ENCODE measurements at places on chromosomes 5 and 9. TPM values are rescaled to one million over a fixed set of nuclear protein-coding genes. Genes with fewer than 3 reads are reported as not detected.
A peak's percentile ranks its signal among the peaks of the same experiment; 100 is the strongest.

GRCh38 chr5:66959653-66960052 is 236.9 kb downstream of the CD180 start:
- DNase-seq = no peak

GRCh38 chr9:97365634-97366033 is 46.3 kb upstream of the TDRD7 start:
- no peak for DNase-seq

DNA sequence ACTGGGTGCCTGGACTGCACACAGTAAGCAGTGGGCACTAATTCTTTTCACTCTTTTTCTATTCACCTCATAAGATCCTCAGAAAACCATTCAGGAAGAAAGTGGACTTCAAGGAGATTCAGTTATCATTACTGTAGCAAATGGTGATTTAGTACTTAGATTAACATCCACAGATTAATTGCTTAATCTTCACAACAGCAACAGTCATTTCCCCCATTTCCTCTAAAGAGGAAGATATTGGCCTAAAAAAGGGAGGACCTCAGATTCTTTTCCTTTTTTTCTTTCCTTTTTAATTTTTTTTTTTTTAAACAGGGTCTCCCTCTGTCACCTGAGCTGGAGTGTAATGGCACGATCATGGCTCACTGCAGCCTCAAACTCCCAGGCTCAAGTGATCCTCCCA is 64.4 kb downstream of the AUH start:
- no peak for DNase-seq

GRCh38 chr5:69374911-69375446 is 5.4 kb downstream of the RAD17 start:
- no peak for DNase-seq

- DNase-seq = no peak
Observed at GRCh38 chr5:68315679-68316271, 100.2 kb downstream of the PIK3R1 start.

- DNase-seq = no peak
Observed at GRCh38 chr9:121325387-121325786, 44.7 kb downstream of the STOM start.

GRCh38 chr9:81411961-81412360 is 277.4 kb downstream of the TLE1 start:
- no peak for DNase-seq

GRCh38 chr5:176432707-176433106 is 15.5 kb upstream of the FAF2 start:
- no peak for DNase-seq

GRCh38 chr5:139997276-139997675 is 45.8 kb downstream of the NRG2 start:
- DNase-seq = no peak

GRCh38 chr9:133166392-133166791 is 2.7 kb upstream of the GBGT1 start:
- no peak for DNase-seq

DNA sequence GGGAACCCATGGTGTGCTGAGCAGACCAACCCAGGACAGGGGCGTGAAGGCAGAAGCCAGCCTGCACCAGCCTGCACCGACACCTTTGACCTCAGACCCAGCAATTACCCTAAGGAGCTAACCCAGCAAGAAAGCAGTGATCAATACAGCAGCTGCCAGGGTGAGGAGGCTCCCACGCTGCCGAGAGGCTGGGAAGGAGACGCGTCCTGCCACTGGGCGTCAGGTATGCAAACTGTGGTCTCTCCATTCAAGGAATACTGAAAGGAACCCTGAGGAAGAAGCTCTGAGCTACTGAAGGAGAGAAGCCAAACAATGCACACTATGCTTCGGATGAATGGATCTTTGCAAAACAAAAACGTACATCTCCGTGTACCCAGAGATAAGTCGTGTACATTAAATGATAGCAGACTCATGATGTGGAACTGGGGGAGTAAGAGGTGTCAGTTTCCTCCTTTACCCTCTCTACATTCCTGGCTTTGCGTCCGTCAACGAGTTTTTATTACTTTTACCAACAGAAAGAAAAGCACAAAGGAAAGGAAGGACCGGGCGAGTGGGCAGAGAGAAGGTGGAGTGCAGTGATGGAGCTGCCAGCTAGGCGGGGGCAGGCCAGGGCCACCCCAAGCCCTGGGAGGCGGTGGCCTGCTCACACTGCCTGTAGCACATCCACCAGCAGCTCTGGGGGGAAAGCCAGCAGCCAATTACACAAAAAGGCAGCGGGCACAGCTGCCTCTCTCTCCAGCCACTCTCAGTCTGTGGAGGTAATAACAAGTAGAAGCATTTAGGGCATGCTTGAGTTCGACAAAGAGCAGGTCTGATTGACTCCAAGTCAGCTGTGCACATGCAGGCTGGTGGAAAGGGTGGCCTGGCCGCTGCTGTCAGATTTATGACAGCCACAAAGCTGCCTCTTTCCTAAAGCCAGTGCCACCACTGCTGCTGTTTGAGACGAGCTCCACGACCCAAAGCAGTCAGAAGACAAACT is 29.3 kb downstream of the RASGEF1C start:
- no peak for DNase-seq

GRCh38 chr9:98180996-98181395 is 11.4 kb downstream of the CORO2A start:
- DNase-seq = no peak

GRCh38 chr9:86494644-86495111 is 140.5 kb upstream of the TUT7 start:
- no peak for DNase-seq

DNA sequence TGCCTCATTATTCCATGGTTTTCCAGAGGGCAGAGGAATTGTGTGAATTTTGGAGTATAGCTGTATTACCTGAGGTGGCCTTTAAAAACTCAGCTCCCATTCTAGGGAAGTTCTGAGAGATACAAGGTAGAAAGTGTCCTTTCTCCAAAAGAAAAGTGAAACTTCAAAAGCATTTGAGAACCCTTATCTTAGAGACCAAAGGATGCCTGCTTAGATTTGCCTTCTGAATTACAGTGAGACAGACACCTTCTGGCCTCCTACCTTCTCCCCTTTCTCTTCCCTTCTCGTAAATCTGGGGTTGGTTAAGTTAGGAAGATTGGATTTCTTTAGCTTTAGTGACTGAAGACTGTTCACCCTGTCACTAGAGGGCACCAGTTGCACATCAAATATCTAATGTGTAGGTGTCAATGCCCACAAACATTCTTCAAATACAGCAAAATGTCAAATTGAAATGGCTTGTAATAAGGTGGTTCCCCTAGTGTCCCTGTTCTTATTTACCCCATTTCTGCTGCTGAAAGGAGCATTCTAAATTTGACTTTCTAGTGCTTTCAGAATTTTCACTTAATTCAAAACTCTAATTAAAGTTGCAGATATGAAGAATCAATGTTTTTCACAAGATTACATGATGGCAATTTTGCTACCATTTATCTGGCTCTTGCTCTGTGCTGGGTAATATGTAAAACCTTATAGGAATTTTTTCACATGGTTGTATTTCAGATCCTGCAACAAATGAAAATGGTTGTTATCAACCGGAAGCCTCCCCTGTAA is 46.7 kb downstream of the PRRC1 start:
- DNase-seq = peak; percentile 21

GRCh38 chr5:163221581-163221980 is 215.8 kb upstream of the CCNG1 start:
- DNase-seq = no peak

DNA sequence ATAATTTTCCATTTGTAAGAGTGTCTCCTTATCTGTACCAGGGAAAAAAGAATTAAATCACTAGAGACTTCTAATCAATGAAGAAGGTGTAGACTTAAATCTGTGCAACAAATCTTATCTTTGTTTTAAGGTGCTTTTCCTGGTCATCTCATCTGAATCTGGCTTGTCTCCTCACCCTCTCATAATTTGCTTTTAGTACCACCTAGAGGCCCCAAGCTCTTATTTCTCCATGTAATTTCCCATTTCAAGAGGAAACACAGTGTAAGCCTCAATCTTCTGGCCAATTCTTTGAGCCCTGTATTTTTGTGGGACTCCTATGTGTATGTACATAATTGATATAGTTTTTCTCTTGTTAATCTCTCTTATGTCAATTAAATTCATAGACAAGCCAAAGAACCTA is 1975.3 kb upstream of the CDH6 start:
- no peak for DNase-seq

GRCh38 chr9:117869287-117869686 is 165.1 kb downstream of the TLR4 start:
- no peak for DNase-seq

DNA sequence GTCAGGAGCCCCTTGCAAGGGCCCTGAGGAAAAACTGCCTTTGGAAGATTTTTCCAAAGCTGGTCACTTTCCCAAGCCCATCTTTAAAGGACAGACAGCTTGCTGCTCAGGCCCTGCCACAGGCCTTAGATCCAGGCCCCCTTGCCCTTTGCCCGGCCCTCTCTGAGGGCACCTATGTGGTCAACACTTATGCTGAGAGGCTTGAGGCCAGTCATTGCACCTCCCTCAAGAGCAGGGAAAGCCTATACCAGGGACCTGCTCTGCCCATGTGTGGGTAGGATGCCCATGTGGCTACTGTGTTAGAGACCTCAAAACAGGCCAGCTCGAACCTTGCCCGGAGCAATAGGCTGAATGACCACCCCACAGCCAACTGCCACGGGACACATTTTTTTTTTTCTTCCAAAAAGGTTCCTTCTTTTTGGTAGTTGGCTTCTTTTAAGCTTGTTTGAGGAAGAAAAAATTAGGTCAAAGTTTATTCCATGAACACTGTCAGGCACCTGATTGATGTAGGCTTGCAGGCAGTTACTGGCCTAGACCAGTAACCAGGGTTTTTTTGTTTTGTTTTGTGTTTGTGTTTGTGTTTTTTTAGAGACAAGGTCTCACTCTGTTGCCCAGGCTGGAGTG is 3.8 kb downstream of the TCF7 start:
- no peak for DNase-seq

- DNase-seq = no peak
Observed at GRCh38 chr9:133608889-133609288, 300 bp downstream of the FAM163B start.

GRCh38 chr5:151580239-151580638 is 10.9 kb downstream of the FAT2 start:
- no peak for DNase-seq

DNA sequence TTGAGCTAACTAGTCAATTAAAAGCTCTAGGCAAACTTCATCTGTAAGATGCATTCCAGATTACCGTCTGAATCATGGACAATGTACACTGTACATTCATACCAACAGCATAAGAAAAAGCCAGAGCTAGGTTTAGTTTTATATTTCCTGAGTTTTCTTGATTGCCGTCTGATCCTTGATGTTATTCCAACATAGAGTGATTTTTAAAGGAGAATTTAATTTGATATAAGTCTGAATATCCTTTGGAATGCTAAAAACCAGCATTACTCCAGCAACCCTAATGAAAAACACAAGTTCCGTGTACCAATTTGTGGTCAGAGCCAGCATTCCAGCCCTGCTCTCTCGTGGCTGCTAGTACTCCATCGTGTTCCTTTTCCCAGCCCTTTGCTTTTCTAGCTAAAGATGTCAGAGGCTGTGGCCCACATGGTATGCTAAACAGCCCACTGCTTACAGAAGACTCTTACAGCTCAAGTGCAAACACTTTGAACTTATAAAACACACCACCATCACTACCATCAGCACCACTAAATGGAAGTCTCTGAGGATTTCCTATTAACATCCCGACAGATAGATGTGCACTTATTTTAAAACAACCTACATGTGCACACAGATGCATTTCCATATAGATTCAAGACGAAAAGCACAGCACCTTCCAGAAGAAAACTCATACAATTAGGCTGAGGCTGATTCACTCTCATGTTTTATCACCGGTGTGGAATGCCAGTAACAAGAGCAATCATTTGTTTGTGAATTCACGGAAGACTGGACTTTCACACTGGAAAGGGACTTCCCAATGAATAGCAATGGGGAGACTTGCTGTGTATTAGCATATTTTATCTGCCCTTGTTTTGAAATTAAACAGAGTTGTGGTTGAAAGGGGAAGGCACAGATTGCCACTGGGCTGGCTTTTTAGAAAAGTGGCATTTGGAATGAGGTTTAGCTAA is 246.9 kb upstream of the GAS1 start:
- no peak for DNase-seq

DNA sequence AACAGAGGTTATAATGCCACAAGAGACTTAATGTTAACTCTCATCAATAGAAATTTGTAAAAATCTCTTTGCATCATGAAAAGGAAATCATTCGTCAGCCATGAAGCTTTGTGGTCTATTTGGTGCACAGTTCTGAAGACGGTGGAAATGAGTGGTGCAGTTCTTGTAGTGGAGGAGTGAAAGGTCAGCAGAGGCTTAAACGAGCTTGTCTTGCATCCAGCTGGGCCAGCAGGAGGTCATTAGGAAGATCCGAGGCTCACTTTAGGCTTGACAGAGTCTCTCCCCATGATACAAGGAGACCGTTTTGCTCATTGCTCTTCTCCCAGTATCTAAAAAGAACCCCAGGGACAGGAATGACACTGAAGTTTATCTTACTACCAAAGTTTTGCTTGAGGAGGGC is 440.8 kb downstream of the BNC2 start:
- DNase-seq = no peak

- DNase-seq = no peak
Observed at GRCh38 chr5:138873466-138874221, 1.5 kb downstream of the LRRTM2 start.

DNA sequence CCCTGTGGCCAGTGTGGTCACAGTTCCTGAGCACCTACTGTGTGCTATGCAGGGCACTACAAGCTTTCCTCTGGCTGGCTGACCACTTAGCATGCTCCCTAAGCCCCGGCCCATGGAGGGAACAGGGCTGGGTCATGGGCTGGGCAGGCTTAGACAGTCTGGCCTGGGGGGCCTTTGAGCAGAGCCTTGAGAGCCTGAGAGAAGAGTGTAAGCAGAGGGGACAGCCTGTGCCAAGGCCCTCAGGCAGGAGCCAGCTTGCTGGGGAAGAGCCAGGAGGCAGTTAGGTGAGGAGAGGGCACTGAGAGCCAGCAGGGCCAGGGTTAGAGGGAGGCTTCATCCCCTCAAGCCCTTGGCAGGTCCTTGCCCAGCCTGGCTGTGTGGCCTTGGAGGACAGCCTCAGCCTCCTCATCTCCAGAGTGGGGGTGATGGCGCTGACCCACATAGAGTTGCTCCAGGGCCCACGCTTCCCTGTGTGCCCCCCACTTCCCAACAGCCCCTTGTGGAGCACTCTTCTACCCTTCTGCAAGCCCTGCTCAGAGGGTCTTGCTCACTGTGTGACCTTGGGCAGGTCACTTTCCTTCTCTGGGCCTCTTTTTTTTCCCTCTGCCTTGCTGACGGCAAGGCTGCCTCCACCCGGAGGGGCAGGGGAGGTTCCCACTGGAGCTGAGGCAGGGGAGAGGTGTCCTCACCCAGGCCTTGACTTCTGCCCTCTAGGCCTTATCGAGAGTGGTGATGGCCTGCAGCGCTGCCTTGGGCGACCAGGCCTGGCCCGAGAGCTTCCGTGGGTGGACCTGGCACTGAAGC is 107.1 kb downstream of the PHF2 start:
- peak; percentile 7 for DNase-seq

MED27 gene
- total RNA-seq = 25.1 TPM

SHB gene
- 22.5 TPM for total RNA-seq

HSDL2 gene
- 27.8 TPM for total RNA-seq

SMIM32 gene
- total RNA-seq = 1.1 TPM

PHF24 gene
- 0.29 TPM for total RNA-seq

GRM6 gene
- not detected for total RNA-seq

TUT7 gene
- 25.2 TPM for total RNA-seq

PPP2R2B gene
- 1.8 TPM for total RNA-seq
